ENCODE measurements at places on chromosomes 6 and 20.

- DNase-seq = no peak
Observed at GRCh38 chr6:42029881-42030280, 20.4 kb upstream of the TAF8 start.

DNA sequence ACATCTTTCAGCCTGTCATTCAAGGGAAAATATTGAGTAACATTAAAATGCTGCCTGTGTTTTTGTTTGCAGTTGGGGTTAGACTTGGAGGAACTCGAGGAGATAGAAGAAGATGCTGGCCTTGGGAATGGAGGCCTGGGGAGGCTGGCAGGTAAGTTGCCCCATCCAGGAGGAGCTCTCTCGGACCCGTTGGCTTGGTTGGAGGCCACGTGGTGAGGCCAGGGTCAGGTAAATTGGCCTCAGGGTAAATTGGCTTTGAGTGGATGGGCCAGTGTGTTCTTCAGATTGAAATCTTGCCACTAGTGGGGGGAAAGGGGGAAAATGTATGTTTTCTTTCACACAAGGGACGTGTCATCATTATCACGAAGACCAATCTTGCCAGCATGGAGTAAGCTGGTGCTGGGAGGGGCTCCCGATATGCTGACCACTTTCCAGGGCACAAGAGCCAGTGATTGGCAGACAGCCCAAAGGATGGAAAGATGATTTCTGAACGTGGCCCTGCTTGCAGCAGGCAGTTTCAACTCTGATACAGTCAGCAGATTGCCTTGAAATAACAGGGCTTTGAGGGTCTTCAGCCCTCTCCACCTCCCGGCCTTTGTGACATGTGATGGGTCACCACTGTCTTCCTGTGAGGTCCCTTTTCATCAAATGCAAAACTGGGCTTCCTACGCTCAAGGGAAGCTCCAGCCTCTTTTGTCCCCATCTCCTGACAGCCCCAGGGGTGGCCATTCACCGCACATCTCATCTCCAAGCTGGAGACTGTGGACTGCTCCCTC is 21.4 kb downstream of the PYGB start:
- DNase-seq = no peak

DNA sequence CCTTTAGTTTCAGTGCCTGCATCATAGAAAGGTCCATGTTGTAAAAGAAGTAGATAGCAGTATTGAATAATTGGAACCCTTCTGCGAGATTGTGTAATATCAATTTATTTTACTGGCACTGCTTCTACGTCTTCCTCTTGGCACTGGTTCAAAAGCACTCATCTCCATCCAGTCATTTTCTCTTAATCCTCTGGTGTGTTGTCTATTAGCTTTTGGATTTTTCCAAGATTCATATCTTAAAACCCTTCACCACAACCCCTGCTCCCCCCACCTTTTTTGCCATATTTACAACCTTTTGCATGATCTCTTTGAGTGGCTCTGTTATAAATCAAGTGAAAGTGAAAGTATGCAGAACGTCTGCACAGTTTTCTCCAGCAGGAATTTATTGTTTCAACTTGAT is 76.6 kb upstream of the HSF2 start:
- no peak for DNase-seq

DNA sequence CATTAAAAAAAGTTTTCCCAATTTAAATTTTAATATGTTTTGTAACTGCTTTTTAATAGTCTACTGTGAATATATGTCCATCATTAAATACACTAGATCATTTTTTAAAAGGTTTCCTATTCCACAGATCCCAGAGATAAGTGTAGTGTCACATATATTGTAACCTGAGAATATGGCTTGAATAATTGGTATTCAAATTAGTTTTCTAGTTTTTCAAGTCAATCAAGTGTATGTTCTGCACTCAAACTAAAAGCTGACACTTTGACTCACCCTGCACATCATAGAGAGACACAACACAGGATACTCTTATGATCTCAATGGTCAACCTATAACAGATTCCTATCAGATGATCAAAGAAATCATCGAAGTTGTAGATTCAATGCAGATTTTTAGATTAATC is 49.1 kb downstream of the ZHX3 start:
- no peak for DNase-seq

DNA sequence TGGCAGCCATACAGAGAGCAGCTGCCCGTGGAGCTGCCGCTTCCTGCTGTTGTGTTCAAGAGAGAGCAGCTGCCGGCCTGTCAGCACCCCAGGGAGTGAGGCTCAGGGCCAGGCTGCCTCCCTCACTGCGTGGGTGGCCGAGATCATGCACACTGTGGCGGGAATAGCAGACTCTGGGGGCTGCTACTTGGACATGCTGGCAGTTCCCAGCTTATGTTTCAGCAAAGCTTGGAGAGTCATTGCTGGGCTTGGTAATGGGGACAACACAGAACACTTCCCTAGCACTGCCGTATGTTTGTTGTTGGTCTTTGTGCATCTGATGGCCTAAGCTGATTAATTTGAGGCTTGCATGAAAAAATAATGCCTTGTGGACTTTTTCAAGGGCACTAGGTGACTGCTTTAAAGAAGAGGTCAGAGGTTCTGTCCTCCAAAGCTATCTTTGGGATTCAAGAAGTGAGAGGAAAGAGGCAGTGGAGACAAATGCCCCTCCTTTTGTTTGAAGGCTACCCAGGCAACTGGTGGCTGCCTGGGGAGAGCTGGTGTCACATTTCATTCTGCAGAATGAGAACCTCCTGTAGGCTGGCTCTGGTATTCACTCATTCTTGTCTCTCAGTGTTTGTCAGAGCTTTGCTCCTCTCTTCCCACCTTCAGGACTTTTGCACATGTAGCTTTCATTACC is 18.8 kb downstream of the MRAP2 start:
- no peak for DNase-seq

DNA sequence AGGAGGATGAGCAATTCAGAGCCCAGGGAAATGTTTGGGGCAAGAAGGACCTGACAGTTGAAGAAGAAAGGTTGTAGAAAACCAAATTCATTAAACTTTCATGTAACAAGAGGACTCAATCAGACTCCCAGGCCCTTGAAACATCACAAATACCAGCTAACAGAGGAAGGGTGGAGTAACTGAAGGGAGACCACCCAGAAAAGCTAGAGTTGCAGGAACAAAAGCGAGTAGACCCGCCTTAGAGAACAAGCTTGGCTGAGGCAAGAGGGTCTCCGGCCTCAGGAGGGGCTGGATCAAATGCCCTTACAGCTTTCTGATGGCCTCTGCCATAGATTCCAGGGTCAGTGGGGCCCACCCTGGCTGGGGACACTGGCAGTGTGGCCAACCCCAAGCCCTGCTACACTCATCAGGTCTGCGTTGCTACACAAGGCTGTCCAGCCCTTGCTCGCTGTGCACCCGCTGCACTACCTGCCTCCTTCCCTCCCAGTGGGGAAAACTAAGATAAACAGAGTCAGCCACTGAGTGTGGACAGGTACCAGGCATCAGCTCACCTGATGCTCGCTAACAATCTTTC is 110.0 kb downstream of the SLC23A2 start:
- DNase-seq = no peak

- DNase-seq = no peak
Observed at GRCh38 chr6:155493026-155493693, 37.5 kb upstream of the NOX3 start.

DNA sequence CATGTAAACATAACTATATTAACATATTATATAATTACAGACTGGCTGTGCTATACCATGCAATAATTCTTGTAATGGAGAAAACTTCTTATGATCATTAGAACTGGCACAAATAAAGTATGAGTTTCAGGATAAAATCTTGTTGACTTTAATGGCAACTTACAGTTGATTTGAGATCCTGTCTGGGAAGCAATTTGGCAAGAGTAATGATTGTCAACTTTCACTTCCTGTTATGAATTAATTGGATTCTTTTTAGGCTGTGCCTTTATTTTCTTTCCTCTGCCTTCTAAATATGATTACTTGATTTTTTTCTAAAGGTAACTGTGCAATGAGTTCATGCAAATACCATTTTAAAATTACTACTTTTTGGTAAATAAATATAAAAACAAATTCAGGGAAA is 158.1 kb upstream of the B3GAT2 start:
- DNase-seq = no peak

- DNase-seq = no peak
Observed at GRCh38 chr6:154187203-154187602, 148.2 kb downstream of the OPRM1 start.

- no peak for DNase-seq
Observed at GRCh38 chr6:166194914-166195859, 27.5 kb upstream of the TBXT start.

DNA sequence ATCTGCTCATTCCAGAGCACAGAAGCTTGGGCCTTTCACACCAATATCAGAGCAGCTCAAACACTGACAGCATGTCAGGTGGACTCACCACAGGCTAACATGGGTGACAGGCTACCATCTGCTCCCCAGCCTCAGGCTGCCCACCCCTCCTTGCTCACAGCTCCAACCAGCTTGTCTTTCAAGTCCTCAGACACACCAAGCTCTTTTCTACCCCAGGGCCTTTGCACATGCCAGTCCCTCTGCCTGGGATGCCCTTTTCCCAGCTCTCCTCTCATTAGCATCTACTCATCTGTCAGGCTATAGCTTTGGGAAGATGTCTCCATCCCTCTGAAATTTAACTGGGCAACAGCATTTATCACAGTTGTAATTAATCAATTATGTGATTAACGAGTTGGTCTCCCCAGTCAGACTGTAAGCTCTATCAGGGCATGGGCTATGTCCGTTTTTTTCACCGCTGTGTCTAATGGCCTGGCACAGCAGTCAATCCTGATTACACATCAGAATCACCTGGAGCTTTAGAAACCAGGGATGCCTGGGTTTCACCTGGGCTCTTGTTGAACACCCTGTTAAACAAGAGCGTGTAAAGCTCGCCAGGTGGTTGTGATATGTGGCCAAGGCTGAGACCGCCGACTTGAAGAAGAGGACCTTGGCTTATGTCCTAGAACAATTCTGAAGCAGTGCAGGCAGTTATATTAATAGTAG is 88.9 kb upstream of the MRPS10 start:
- no peak for DNase-seq

- DNase-seq = no peak
Observed at GRCh38 chr6:139243536-139243935, 48.3 kb downstream of the TXLNB start.

DNA sequence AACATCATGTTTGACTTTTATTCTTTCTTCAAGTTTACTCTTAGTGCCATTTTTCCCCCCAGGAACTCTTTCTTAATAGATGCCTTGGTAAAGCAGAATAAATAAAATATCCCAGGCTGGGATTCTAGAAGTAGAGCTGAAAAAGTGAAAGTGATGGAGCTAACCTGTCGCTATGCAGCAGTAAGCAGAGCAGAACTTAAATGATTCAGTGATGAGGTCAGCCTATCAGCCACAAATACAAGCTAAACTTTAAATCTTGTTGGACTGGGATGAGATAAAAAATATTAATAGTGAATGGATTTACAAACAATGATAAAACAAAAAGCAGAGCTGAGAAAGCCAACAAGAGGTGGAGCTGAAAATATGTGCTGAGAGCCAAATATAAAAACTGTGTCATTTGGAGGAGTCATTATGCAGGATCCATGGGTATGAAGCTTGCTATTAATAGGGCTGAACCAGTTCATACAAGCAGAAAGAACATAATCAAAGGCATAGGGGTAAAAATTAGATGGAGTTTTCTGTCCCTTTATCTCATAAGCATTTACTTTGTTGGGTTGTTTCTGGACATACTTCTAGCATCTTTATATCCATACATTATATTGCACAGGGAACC is 877.8 kb downstream of the EPHA7 start:
- DNase-seq = no peak

- DNase-seq = no peak
Observed at GRCh38 chr6:158229823-158230222, 61.7 kb downstream of the GTF2H5 start.

GRCh38 chr6:43391440-43392031 is 22.1 kb upstream of the ZNF318 start:
- no peak for DNase-seq

DNA sequence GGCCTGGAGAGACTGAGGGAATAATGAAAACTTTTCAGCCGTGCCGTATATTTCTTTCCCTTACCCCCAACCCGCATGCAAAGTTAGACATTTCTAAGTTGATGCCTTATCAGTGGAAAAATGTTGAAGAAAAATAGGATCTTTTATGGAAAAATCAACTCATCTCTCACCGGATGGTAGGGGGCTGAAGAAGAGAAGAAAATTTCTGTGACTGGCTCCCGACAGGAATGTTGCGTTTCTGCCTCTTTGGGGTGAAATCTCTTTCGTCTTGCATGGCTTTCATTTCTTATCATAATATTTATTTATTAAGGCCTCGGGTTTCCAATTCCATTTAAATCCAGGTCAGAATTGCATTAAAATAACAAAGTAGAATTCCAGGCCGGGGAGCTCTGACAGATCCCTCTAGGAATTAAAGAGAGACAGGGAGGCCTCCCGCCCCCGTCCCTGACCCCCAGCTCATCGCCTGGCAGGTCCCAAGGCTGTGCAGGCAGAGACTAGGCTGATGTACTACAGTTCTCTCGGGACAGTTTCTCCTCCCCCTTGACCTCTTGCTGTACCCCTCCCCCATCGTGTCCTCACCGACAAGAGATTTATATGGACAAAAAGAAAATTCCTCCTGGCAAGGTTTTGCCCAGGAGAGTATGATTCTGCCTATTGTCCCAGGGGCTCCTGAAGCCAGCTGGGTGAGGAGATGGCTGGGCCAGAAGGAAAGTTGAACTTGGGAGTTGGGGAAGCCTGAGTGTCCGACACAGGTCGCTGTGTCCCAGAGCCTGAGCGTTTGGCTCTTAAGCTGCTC is 1.3 kb downstream of the SCUBE3 start:
- DNase-seq = no peak

DNA sequence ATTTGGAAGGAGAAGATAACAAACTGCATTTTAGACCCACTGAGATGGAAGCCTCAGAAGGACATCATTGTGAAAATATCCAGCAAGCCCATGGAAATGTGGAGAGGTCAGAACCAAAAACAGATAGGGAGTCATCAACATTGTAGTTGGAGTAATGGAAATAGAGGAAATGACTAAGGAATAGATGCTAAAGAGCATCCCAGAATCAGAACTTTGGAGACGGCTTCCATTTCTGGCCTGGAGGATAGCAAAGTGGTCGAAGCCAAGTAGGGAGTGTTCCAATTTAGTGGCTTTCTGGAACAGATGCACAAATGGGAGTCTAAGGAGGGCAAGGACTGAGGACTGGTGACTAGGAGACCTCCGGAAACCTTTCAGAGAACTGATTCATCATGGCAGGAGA is 3.6 kb downstream of the BEND6 start:
- no peak for DNase-seq
